Stimulated activated CD4-positive, alpha-beta T cell treated with anti-CD3 and anti-CD28 coated beads, Interleukin-15, amount 100 ng/mL, for 1 hour (primary cell): ENCODE measurements at places on chromosomes 1 and 21.

GRCh38 chr1:217089361-217090014, 366.3 kb upstream of the ESRRG start:
- no peak for DNase-seq

GRCh38 chr1:176187001-176187400, 20.1 kb downstream of the COP1 start:
- no peak for DNase-seq

DNA sequence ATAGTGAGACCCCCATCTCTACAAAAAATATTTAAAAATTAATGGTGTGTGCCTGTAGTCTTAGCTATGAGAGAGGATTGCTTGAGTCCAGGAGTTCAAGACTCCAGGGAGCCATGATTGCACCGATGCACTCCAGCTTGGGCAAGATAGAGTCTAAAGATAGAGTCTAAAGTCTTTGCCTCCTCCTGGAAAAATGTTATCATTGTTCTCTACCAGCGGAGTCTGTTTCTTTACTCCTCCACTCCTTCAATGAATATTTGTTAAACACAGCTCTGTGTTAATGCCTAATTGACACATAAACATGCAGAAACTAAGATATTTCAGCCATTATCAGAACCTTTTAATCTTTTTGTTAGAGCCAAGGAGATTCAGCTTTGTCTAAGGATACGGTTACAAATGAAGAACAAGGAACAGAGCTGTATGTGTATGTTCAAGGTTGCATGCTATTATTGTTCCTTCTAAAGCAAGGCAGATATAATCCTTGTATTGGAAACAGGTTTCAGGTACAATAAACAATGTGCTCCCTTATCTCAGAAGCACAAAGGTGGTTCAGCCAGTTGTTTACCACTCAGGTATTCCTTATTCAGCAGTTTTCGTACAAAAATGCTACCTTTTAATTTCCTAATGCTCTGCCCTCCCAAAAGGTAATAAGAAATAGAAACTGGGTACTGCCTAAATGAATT, 15.4 kb downstream of the OVAAL start:
- no peak for DNase-seq

DNA sequence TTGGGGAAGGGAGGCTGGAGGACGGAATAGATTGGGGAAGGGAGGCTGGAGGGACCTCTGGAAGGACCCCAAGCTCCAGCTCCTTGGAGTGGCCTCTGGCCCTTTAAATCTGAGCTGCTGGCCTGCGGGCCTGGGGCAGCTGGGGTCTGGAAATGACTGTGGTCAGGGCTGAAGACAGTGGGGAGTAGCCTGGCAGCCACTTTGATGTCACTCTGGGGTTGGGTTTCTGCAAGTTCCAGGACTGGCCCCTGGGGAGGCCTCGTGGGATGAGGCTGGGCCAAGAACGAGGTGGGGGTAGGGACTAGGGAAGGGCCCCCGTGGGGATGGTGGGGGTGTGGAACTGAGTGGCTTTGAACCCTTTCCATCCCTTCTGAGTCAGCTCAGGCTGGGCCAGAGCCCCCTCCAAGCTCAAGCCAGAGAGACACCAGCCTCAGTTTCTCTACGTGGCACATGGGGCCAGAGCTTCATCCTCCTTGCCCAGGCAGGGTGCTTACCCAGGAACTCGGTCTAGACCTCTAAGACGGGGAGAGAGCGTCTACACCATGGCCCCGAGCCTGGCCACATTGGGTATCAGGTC, 59.7 kb downstream of the ALPL start:
- no peak for DNase-seq

GRCh38 chr1:12232221-12232620, 2.4 kb downstream of the VPS13D start:
- DNase-seq: no peak

DNA sequence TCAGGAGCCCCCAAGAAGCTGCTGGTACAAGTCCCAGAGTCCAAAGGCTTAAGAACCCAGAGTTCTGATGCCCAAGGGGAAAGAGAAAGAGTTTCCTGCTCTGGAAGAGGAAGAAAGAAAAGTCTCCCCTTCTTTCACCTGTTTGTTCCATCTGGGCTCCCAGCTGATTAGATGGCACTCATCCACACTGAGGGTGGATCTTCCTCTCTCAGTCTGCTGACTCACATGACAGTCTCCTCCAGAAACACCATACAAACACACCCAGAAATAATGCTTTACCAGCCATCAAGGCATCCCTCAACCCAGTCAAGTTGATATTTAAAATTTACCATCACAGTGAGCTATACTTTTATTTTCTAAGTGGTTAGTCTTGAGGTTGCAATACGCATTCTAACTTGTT, 257.9 kb downstream of the PAPPA2 start:
- DNase-seq: no peak

DNA sequence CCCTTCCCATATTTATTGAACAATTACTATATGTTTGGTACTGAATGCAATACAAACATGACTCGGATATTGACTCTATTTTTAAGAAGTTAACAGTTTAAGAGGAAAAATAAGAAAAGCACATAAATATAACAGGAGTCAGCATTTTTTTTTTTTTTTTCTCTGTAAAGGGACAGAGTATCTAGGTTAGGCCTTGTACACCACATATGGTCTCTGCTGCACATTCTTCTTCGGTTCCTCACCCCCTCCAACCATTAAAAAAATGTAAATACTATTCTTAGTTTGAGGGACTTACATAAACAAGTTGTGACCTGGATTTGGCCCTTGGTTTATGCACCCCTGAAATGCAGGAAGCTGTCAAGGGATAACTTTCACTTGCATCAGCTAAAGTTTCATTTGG, 40.4 kb downstream of the PHC2 start:
- DNase-seq: no peak

- no peak for DNase-seq
These were observed 57.4 kb downstream of the ZNF648 start for GRCh38 chr1:182003953-182004586.

DNA sequence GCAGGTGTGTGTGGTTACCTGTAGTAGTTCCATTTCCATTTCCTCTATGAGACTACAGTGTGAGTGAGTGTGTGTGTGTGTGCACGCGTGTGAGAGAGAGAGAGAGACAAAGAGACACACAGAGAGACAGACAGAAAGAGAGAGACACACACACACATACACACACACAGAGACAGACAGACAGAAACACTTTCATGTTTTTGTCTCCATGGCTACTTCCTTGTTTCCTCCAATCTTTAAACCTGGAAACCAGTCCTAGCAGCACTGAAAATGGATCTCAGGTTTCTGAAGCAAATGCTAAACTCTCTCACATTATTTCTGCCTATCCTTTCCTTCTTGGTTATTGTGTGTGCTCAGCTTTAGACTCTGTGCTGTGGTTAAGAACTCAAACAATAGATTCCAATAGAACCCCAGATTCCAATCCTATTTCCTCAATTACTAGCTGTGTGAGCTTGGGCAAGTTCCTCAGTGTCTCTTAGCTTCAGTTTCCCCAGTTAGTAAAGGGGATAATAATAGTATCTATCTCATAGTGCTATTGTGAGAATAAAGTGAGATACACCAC, 22.4 kb upstream of the ABCD3 start:
- DNase-seq: no peak

DNA sequence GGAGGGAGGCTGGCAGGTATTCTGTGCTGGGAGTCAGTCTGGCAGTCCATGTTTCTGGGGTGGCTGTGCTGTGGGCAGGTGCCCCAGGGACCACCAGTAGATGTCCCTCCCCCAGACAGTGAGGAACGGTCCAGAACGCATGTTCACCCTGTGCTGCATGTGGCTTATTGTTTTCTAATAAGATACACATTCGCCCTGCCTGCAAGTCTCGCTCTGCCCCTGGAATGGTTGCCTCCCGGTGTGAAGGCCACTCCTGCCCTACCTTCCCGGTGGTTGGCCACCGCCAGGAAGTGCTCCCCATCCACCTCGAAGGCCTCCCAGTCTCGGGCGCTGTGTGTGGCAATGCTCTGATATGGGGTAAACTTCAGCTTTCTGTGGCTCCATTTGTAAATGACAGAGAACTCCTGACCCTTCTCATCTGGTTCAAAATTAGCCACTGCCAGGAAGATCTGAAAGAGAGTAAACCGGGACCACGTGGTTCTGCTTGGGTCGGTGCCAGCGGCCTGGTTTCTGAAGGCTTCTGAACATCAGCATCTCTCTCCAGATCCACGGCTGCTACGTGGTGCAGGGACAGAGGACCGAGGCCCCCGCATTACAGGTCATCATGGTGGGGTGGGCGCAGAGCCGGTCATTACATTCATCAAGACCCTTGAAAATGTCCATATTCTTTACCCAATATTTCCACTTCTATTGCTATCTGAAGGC, 14.5 kb downstream of the KRTAP10-1 start:
- DNase-seq: no peak

GRCh38 chr1:181094416-181095212, 6.1 kb downstream of the IER5 start:
- DNase-seq: no peak

DNA sequence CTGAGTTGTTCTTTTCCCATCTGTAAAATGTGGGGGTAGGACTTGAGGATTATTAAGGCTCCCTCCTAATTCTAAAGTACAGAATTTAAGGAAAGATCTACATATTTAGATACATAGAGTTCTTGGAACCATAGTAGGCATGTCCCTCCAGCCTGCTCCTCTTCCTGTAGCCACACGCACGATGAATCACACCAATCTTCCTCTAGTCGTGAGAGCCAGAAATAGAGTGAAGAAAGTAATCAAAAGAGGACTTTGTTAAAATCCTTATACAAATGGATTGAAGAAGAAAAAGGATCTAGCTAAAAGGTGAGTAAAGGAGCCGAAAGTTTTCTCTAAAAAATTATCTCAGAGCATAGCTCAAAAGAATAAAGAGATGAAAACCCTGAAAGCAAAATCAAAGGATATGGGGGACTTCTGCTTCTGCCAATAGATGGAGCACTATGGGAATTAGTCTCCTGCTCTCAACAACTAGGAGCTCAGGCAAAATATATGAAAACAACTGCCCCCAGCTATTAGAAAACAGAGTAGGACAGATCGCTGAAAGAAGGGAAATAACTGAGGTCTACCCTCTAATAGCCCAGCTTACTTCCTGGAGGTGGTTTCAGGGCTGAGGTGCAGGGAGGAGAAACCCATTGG, 8.5 kb downstream of the C1orf141 start:
- DNase-seq: no peak

- DNase-seq: no peak
These were observed 35.3 kb downstream of the B3GALNT2 start for GRCh38 chr1:235468970-235469369.

DNA sequence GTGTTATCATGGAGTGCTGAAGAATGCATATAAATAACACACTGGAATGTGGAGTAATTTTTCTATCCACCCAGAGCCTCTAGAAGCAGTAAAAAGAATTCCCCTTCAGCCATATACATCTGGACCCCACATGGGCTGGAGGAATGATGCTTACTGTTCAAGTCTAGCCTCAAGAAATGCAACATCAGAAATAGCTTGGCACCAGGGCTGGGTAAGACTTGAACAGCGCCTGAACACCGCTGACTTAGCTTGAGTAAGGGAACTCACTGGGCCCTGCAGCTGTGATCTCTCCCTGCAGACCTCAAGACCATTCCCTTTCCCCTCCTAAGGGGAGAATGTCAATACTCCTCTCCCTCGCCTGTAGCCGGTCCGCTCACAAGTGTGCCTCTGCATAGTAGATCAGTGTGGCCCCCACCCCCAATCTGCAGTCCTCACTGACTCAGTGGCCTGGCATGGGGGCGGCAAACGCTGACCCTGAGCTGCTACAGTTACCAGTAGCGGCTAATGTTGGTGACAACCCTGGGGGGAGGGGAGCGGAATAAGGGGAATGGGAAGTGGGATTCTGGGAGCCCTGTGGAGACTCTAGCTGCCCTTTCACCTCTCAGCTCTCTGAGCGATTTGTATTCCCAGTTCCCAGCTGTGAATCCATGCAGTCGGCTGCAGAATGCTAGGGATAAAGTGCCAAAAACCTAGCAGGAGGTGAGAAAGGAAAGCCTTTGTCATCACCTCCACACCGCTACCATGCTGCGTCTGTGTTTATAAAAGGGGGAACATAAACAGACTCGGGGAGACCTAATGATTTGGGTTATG, 483.9 kb downstream of the DISC1 start:
- no peak for DNase-seq

GRCh38 chr1:60984062-60984799, 98.1 kb upstream of the NFIA start:
- DNase-seq: no peak

DNA sequence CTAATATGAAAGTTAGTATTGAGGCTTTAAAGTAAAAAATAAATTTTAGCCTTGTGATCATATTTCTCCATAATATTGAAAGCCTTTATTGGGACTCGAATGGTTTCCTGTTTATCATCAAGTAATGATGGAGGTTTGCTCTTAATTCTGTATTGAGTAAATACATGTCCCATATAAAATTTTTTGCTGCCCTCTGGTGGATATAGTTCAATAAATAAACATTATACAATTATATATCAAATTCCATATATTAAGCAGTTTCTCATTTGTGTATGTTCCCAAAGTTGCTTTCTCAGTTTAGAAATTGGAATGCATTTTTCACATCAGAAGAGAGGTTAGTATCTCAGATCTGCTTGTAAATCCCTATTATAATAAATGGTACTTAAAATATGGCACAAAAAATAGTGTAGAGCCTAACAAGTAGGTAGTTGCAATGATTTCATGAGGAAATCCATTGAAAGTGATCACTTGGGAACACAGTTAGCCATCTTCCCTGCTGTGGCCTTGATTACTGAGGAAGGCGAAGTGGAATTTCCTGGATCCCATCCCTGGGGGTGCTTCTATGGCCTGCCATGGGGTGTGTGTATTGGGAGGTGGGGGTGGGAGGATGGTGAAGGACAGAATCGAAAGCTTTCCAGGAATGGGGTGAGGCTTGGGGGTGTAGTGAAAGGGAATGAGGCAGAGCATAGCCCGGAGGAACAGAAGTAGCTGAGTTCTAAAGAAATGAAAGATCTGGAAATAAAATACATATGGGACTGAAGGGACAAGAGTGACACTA, 84.1 kb upstream of the C21orf91 start:
- DNase-seq: no peak

DNA sequence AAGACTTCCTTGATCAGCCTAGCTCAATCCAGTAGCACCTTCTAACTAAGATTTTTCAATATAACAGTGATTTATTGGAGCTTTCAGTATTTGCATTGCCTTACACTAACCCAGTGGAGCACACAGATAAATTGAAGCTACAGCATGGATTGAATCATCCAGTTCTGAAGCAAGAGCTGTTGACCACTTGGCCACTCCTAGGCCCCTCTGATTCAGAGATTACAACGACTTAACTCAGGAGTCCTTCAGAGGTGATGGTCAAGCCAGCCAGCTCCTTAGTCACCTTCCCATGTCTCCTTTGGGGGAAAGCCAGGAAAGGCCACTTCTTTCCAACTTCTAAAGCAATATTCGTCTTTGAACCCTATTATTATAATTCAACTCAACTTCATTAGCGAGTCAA, 151.8 kb downstream of the TENT5C start:
- no peak for DNase-seq

DNA sequence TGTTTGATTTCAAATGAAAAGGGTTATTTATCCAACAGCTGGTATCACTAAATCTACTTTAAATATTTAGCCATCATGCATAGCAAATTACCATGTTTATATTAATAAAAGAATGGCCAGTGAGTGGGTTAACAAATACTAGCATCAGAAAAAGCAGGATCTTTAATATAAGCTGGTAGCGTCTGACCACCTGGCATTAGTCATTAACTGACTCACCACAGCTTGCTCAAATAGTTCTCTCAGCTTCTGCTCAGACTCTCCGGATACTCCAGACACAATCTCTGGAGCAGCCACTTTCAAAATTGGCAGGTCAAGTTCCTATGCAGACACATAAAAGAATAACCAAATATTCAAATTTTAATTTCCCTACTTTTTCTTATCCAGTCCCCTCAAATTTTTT, 29.6 kb downstream of the NVL start:
- DNase-seq: no peak
